ENCODE measurements at places on chromosomes 5 and 9.

- no peak for DNase-seq
Measured at GRCh38 chr5:16493261-16493660, 27.7 kb upstream of the ZNF622 start.

GRCh38 chr5:3598207-3598606 lies 2.6 kb downstream of the IRX1 start:
- DNase-seq: no peak

GRCh38 chr5:172792701-172793570 lies 21.9 kb upstream of the DUSP1 start:
- DNase-seq: no peak

DNA sequence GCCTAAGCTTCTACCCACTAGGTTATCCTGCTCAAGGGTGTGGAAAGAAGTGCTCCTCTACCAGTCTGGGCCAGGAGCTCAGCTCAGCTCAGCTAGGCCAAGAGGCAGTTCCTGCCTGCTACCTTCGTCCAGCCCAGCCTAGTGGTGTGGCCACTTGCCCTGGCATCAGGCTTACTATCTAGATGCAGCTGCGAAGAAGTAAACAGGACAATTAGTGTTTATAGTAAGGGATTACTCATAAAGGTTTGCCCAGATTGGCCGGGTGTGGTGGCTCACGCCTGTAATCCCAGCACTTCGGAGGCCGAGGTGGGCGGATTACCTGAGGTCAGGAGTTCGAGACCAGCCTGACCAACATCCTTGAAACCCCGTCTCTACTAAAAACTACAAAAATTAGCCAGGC lies 12.8 kb upstream of the SPATA24 start:
- DNase-seq: no peak

DNA sequence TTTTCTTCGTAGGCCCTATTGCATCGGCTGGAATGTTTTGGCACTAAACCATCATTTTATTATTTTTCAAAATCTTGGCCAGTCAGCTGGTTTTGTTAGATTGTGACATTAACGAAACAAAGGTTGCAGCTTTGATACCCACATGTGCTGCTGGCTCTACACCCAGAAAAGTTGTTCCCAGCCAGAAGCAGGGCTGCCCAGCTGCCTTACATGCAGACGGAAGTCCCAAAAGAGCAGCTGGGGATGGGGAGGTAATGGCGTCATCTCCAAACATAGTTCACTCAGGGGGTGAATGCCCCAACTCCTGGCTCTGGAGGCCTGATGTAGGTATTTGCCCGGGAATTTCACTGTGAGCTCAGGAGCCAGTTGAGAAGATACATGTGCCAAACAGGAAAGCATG lies 23.3 kb downstream of the TMEM171 start:
- DNase-seq: no peak

DNA sequence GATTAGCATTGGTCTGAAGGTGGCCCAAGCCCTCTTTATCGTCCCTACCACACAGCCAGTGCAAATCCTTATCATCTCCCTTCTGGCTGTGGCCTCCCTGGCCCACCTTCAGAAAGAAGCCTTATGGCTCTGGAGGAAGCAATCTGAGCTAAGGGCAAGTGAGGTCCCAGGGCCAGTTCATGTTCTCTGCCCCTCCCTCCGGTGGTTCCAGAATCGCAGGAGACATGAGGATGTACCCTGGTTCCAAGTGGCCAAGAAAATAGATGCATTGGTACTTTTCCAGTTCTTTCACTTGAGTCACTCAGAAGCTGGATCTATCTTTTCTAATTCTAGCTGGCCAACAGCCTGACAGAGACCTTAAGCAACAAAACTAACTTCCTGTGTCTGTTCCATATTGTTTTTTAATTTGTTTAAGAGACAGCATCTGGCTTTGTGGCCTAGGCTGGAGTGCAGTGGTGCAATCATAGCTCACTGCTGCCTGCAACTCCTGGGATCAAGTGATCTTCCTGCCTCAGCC lies 60.7 kb downstream of the LHFPL2 start:
- no peak for DNase-seq

DNA sequence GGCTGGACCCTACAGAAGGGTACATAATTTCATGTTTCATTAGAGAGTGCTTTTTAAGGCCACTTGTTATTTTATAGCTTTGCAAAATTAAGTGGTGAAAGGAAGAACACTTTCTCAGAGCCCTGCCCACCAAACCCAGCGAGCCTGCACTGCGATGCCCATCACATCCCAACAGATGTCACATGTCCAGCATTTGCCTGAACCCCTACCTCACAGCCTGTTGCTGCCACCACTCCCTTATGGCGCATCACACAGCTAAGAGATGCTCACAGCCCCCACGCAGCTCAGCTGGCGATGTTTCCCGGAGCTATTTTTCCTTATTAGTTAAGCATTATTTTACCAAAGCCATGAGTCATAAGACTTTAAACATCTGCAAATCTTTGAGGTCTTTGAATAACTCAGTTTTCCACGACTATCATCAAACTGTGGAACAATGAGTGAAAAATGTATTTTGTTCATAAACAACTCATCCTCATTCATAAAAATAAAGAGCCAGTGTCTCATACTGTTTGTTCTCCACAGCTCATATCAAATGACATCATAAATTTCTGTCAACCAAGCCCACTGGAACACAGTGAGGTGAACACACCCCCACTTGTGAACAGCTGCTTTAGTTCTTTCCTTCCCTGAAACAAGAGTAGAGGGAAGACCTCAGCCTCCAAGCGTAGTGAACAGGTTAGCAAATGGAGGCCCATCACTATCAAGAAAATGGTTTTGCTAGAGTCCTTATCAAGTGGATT lies 104.9 kb downstream of the SYK start:
- no peak for DNase-seq

GRCh38 chr9:84419031-84419602 lies 78.6 kb upstream of the SLC28A3 start:
- no peak for DNase-seq

DNA sequence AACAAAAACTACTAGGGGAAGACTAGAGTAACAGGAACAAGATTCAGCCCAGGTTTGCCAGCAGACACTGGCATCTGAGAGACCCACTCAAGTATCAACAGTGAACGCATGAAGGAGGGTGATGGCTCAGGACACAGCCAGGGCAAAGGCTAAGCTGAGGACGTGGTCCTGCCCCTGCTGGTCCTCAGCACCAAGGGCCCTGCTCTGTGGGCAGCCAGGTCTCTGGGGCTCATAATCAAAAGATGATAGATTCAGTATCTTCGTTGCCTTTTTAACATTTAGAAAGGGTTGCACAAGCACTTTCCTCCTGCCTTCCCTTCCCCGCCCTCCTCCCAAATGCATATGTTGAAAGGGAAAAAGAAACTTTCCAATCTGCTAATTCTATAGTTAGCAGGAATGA lies 31.5 kb downstream of the MACROH2A1 start:
- no peak for DNase-seq

GRCh38 chr5:82730913-82731312 lies 346.3 kb downstream of the TMEM167A start:
- no peak for DNase-seq

- no peak for DNase-seq
Measured at GRCh38 chr9:7196467-7196866, 438.7 kb downstream of the KDM4C start.

- DNase-seq: no peak
Measured at GRCh38 chr5:160545832-160546231, 124.2 kb downstream of the PTTG1 start.

- DNase-seq: no peak
Measured at GRCh38 chr5:169106911-169107706, 193.8 kb downstream of the SLIT3 start.

DNA sequence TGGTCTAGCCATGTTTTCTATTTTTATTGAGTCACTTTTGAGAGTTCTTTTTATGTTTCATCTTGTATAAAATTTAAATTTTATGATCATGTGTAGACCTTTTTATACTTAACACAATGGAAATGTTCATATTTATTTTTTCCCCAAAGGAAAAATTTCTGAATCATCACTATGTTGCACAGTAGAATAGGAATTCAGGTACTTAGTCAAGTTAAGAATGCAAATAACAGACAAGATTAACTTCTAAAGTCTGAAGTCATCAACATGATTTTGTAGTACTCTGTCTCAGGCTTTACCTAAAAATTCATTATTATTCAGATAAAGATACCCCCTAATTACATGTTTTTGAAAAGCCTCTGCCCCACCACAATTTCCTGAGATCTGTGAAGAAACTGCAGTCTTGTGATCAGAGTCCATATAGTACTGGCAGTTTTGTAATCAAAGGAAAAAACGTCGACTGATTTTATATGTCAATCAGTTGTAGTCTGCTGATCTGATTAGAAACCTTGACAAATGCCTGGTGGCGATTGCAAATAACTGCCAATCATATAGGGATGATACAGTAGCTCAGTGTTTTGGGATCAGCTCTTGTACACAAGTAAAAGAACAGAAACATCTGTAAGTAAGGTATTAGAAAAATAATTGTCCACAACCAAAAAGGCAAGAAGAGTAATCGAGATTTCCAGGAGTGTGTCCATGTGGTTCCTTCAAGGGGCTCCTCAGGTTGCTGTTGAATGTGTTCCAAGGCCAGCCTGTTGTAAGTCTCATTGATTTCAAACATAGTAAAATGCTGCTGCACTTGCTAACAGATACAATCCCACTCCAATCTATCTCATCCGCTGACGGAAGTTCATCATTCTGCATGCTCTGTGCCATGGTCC lies 352.4 kb downstream of the ARRDC3 start:
- no peak for DNase-seq

- DNase-seq: no peak
Measured at GRCh38 chr5:77995793-77996409, 219.8 kb upstream of the TBCA start.
